AG10803 (cell line): ENCODE measurements at places on chromosomes 16 and 17.

- DNase-seq, result no peak
Measured at GRCh38 chr17:16251556-16251955, 34.5 kb downstream of the PIGL start.

- no peak for DNase-seq
Measured at GRCh38 chr17:59067756-59068155, 38.9 kb downstream of the TRIM37 start.

GRCh38 chr17:67211742-67212141, 33.3 kb downstream of the HELZ start:
- DNase-seq, result peak; percentile 76

DNA sequence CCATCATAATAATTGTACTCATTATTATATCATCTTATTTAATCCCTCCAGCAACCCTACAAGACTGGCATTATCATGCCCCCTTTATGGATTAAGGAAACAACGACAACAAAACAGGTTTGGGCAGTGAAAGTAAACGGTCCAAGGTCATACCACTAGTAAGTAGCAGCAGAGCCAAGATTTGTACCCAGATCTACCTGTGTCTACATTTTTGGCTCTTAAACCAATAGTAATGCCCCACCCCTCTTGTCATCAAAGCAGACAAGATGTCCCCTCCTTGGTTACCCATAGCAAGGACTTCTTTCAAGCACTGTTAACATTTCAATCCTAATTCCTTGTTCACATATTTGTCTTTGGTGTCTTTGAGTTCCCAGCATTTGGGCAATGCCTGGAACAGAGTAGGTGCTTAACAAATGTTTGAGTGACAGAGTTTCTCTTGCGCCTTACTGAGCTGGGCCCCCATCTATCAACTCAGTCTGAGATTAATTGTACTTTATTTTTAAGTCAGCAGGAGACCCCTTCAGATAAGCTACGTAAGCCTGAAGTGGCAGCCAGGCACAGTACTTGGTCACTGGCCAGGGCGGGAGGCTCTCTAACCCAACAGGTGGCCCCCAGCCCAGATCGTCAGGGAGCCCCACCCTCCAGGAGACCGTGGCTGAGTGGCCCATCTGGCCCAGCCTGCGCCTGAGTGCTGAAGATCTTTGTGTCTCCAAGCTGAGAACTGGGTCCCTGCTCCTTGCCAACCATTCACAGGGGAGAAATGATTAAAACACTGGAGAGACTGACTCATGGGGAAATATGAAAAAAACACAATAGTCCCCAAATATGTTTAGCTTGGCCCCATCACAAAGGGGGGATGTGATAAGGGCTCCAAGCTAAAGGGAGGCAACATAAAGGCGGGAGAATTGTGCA, 75.8 kb downstream of the AXIN2 start:
- DNase-seq, result peak; percentile 56

DNA sequence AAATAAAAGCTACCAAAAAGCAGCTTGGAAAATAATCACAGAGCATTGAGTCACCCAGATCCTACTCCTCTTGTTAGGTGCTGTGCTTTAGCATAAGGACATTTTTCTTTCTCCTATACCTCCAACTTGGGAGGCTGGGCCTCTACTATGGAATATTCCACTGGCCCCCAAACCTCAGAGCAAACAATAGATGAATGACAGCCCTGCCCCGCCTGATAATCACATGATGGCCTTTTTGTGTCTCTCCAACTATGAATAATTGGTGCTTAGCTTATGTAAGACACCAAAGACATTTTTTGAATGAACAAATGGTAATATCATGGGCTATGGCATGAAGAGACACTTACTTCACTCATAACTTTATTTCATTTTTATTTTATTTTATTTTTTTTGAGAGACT, 250.2 kb downstream of the GRIN2A start:
- no peak for DNase-seq

DNA sequence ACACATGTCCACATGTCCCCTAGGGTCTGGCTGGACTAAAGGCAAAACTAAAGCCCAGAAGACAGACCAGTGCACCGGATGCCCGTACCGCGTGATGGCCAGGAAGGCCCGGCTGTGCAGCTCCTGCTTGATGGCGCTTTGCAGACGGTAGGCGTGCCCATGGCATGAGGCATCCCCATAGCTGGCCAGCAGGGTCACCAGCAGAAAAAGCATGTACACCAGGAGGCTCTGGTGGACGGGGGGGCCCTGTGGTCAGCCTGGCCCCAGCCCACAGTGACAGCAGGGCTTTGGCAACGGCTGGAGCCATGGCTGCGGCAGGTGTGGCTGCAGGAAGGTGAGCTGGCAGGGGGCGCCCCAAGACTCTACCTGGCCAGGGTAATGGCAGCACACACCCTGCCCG, 42.8 kb downstream of the PKD1 start:
- no peak for DNase-seq

DNA sequence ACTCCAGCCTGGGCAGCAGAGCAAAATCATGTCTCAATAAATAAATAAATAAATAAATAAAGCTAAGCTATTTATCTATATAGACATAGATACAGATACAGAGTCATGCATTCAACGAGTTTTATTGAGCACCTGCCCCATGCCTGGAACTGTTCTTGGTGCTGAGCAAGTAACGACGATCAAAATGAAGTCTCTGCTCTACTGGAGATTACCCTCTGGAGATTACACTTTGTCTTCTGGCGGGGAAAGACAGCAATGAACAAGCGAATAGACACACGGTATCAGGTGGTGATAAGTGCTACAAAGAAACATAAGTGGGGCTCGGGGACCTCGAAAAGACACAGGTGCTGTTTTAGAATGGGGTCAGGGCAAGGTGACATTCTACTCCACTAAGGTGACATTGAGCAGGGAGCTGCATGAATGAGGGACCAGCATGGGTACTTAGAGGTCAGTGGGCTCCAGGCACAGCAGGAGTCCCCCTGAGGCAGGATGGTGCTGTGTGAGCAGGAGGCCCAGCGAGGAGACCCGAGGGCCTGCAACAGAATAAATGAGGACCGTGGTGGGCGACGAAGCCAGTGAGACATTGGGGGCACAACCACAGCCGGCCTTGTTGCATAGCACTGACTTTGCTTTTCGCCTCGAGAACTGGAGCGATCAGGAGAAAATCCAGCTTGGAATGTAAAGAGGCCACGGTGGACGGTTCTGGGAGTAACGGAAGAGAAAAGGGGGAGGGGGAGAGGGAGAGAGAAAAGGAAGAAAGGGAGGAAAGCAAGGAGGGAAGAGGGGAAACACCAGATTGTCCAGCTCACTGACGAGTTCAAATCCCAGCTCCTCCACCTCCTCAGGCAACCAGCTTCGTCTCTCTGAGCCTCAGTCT, 42.4 kb upstream of the MEAK7 start:
- no peak for DNase-seq
